SJSA1 (cell line): ENCODE measurements at places on chromosomes 3 and 15.

GRCh38 chr3:197399486-197399885 lies 101.1 kb upstream of the DLG1 start:
- H3K36me3 ChIP-seq, result no peaks in the 10 kb centered on the region
- H3K27me3 ChIP-seq, result no peaks in the 10 kb centered on the region
- no peak overlapping the region for H3K27ac ChIP-seq
- no peak overlapping the region for H3K4me3 ChIP-seq

- H3K4me3 ChIP-seq, result no peak overlapping the region
- no peak for DNase-seq
- H3K4me1 ChIP-seq, result peaks cover 20% of the 10 kb centered on the region
- no peaks in the 10 kb centered on the region for H3K27me3 ChIP-seq
- H3K27ac ChIP-seq, result no peak overlapping the region
- H3K36me3 ChIP-seq, result peaks cover 28% of the 10 kb centered on the region
These were observed 28.6 kb downstream of the ABTB1 start for GRCh38 chr3:127701280-127701911.

GRCh38 chr3:99881121-99881524 lies 63.5 kb downstream of the CMSS1 start:
- no peak overlapping the region for H3K4me3 ChIP-seq
- DNase-seq, result no peak
- H3K27ac ChIP-seq, result no peak overlapping the region
- H3K27me3 ChIP-seq, result no peaks in the 10 kb centered on the region

DNA sequence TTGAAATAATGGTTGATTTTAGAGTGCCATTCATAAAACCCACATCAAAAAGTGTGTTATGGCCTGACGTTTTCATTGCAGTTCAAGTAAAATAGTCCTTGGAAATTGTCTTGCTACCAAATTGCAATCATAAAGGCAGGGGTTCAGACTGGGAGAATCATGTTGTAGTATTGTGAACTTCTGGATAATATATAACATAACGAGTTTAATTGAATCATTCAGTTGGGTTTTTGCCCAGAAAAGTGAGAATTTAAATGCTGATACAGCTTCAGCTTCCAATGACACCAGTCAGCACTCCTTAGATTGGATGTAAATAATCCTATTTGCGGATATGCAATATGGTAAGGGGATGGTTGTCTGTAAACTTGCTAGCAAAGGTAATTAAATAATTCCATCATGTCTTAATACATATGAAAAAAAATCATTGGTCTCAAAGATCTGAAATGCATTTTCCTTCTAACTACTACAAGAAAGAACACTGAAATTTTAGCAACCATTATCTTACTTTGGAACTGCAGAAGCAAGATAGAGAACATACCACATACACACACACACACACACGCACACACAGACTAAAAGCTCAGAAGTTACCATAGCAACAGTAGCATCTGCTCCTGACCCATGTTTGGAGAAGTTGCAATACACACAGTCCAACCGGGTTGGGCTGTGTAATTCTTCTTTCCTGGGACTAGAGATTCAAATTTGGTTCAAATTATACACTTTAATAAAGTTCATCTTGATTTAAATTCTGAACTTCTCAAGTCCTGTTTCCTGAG lies 686.2 kb upstream of the NR2F2 start:
- H3K36me3 ChIP-seq, result no peaks in the 10 kb centered on the region
- H3K4me1 ChIP-seq, result no peaks in the 10 kb centered on the region
- H3K27ac ChIP-seq, result no peak overlapping the region
- H3K27me3 ChIP-seq, result no peaks in the 10 kb centered on the region
- H3K4me3 ChIP-seq, result no peak overlapping the region
- DNase-seq, result no peak

DNA sequence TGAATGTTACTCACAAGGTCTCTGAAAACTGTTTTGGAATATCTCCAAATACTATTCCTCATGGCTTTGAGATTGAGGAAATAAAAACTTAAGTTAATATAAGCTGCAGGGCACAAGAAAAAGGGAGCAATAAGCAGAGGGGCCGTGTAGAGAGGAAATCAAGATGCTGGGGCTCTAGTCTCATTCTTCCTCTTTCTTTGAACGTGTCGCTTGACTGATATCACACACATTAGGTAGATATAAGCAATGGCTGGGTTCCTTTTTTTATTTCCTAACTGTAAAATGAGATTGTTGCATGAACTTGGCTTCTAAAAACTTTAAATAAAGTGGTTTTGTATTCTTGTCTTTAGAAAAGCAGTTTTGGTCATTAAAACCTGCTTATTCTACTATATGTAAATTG lies 326.7 kb upstream of the ROPN1 start:
- H3K36me3 ChIP-seq, result no peaks in the 10 kb centered on the region
- no peak for DNase-seq
- no peaks in the 10 kb centered on the region for H3K27me3 ChIP-seq
- no peak overlapping the region for H3K4me3 ChIP-seq
- H3K27ac ChIP-seq, result no peak overlapping the region

- H3K36me3 ChIP-seq, result no peaks in the 10 kb centered on the region
- no peak overlapping the region for H3K4me3 ChIP-seq
- H3K27me3 ChIP-seq, result no peaks in the 10 kb centered on the region
- peaks cover 11% of the 10 kb centered on the region for H3K4me1 ChIP-seq
These were observed 11.6 kb downstream of the OXTR start for GRCh38 chr3:8757551-8758518.

- DNase-seq, result no peak
- peaks cover 4% of the 10 kb centered on the region for H3K36me3 ChIP-seq
- H3K27me3 ChIP-seq, result no peaks in the 10 kb centered on the region
- H3K4me1 ChIP-seq, result peaks cover 78% of the 10 kb centered on the region
These were observed 68.9 kb downstream of the SMAD3 start for GRCh38 chr15:67134067-67134838.

DNA sequence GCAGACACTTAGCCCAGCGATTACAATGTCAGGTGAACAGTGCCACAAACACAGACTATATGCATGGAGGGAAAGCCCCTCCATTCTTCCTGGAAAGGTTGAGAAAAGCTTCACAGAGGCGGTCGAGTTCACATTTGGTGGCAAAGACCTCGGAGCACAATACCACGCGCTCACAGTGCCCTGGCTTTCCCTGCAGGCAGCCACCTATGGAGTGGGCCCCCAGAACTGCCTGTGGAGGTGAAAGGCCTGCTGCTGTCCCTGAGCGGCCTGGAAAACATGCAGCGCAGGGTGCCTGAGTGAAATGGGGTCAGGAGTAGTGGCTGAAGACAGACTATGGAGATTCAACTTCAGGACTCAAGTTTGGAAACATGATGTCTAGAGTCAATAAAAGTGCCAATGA lies 26.9 kb downstream of the PDIA5 start:
- H3K27me3 ChIP-seq, result 0 out of 2 replicates have a peak, but pooled peaks cover 6% of the 10 kb centered on the region
- no peak overlapping the region for H3K4me3 ChIP-seq
- no peaks in the 10 kb centered on the region; the same call in 1 of the 2 replicates for H3K36me3 ChIP-seq
- H3K4me1 ChIP-seq, result peaks cover 7% of the 10 kb centered on the region; the same call in 1 of the 2 replicates

GRCh38 chr3:121819236-121819635 lies 15.6 kb downstream of the IQCB1 start:
- H3K36me3 ChIP-seq, result peaks cover 43% of the 10 kb centered on the region
- H3K4me3 ChIP-seq, result no peak overlapping the region
- H3K27ac ChIP-seq, result no peak overlapping the region
- H3K27me3 ChIP-seq, result no peaks in the 10 kb centered on the region
- DNase-seq, result no peak
- no peaks in the 10 kb centered on the region for H3K4me1 ChIP-seq

DNA sequence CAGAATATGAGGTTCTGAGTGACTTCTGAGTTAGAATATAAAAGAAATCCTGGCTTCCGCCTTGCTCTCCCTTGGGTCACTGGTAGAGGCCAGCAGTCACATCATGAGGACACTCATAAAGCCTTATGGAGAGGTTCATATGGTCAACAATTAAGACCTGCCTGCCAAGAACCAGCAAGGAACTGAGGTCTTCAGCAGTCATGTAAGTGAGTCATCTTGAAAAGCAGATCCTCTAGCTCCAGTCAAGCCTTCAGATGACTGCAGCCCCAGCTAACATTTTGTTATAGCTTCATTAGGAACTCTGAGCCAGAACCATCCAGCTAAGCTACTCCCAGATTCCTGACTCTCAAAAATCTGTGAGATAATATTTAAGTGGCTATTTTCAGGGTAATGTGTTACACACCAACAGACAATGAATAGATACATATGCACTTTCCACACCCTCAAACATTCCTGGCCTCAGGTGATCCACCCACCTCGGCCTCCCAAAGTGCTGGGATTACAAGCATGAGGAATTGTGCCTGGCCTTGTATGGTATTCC lies 447.2 kb downstream of the SHQ1 start:
- 0 out of 2 replicates have a peak, but pooled peaks cover 4% of the 10 kb centered on the region for H3K36me3 ChIP-seq
- DNase-seq, result no peak
- H3K4me3 ChIP-seq, result no peak overlapping the region
- no peaks in the 10 kb centered on the region for H3K27me3 ChIP-seq

DNA sequence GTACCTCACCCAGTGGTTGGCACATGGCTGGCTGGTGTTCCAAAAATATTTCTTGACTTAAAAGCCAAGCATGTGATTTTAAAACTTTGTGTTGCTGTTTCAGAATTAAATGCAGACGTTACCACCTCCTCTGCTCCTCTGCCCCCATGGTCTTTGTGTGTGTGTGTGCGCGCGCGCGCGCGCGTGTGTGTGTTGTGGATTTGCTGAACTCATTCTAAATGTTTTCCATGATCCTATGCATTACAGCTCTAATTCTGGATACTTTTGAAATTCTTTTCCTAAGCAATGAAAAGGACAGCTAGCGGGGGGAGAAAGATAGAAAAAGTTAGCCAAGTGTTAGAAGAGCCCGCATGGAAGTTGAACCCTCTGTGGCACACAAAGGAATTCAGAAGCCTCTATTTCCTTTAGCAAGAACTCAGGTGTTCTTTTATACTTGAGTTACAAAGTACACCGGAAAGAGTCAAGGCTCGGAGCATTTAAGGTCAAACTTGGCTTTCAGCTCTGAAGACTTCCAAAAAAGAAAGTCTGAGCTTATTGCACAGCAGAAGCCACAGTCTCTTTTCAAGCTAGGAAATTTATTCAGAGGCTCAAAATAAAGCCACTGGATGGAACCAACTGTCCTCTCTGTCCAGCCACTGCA lies 350.5 kb upstream of the TBL1XR1 start:
- no peaks in the 10 kb centered on the region for H3K27me3 ChIP-seq
- no peak overlapping the region for H3K4me3 ChIP-seq
- no peak overlapping the region for H3K27ac ChIP-seq
- H3K36me3 ChIP-seq, result no peaks in the 10 kb centered on the region
- peaks cover 7% of the 10 kb centered on the region for H3K4me1 ChIP-seq

- no peaks in the 10 kb centered on the region for H3K27me3 ChIP-seq
- H3K27ac ChIP-seq, result no peak overlapping the region
- no peaks in the 10 kb centered on the region for H3K4me1 ChIP-seq
- DNase-seq, result no peak
- H3K4me3 ChIP-seq, result no peak overlapping the region
These were observed 65.7 kb upstream of the PROK2 start for GRCh38 chr3:71850654-71851053.

DNA sequence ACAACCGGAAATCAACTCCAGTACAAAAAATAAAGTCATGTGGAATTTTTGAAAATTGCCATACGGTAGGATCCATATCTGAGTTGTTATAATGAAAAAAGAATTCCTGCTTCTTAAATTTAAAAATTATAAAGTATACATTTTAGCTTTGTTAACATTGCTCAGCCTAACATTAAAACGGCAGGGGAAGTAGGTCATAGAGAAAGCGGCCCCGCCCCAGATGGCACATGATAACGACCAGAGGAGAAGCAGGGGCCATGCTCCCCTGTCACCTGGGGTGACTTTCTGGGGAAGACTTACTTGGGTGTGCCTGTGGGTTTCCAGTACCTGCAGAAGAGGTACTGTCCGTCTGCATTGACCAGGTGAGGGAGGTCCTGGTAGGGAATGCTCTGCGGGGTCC lies 921 bp downstream of the MGLL start:
- DNase-seq, result no peak
- peaks cover 36% of the 10 kb centered on the region for H3K36me3 ChIP-seq
- no peak overlapping the region; the same call in 1 of the 2 replicates for H3K4me3 ChIP-seq
- H3K27me3 ChIP-seq, result no peaks in the 10 kb centered on the region
